ENCODE measurements at places on chromosomes 6 and 20.
A peak's percentile ranks its signal among the peaks of the same experiment; 100 is the strongest.

- no peak for DNase-seq
Observed at GRCh38 chr6:34239893-34240292, 3.2 kb downstream of the HMGA1 start.

GRCh38 chr6:166635013-166635970 is 8.2 kb upstream of the RPS6KA2 start:
- no peak for DNase-seq

- DNase-seq, result no peak
Observed at GRCh38 chr20:61453219-61453618, 201.2 kb downstream of the CDH4 start.

GRCh38 chr6:143591441-143591840 is 79.9 kb upstream of the FUCA2 start:
- DNase-seq, result no peak

GRCh38 chr6:148516217-148516616 is 173.6 kb downstream of the SASH1 start:
- no peak for DNase-seq

GRCh38 chr6:154410619-154411072 is 54.0 kb upstream of the IPCEF1 start:
- no peak for DNase-seq

DNA sequence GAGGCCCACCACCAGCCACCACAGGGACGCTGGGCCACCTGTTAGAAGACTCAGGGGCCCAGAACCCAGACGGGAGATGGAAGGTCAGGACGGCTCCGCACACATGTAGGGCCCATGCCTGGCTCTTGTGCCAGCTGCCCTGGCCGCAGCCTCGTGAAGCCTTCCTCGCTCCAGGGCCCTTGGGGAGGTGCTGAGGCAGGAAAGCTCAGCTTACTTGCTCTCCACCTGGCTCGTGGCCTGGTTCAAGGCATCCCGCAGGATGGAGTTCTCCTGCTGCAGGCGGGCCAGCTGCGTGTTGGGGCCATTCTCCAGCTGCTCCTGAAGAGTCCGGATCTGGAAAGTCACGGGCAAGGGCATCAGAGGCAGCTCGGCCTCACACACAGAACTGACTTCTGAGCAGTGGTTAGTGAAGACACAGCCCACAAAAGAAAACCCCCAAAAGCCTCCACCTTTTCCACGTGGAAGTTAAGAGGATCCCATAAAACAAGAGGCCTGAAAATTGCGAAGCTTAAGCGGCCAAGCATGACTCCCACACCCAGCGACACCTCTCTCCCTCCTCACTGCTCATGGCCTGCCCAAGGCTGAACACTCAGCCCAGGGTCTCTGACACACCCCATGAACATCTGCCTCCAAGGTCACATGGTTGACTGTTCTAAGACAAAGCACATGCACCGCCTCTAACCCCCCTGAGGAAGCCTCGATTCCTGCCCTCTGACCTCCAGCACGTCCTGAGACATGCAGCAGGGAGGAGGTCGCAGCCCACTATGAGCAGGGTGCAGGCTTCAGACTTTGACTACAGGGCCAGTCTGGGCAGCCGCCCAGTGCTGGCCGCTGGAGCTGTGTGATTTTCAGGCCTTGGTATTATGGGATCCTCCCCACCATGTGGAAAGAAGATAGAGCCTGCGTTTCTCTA is 46.5 kb downstream of the RRBP1 start:
- DNase-seq, result no peak

DNA sequence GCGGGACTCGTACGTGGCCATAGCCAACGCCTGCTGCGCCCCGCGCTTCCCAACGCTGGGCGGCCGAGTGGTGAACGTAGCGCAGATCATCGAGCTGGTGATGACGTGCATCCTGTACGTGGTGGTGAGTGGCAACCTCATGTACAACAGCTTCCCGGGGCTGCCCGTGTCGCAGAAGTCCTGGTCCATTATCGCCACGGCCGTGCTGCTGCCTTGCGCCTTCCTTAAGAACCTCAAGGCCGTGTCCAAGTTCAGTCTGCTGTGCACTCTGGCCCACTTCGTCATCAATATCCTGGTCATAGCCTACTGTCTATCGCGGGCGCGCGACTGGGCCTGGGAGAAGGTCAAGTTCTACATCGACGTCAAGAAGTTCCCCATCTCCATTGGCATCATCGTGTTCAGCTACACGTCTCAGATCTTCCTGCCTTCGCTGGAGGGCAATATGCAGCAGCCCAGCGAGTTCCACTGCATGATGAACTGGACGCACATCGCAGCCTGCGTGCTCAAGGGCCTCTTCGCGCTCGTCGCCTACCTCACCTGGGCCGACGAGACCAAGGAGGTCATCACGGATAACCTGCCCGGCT is 3.4 kb downstream of the SLC32A1 start:
- DNase-seq, result no peak

- no peak for DNase-seq
Observed at GRCh38 chr6:20031342-20031741, 180.9 kb downstream of the MBOAT1 start.

GRCh38 chr20:60897976-60898375 is 354.1 kb upstream of the CDH4 start:
- DNase-seq, result no peak

GRCh38 chr6:119313937-119314884 is 35.4 kb downstream of the MAN1A1 start:
- DNase-seq, result no peak

- DNase-seq, result peak; percentile 24
Observed at GRCh38 chr6:108565091-108565766, 4.5 kb downstream of the FOXO3 start.

- no peak for DNase-seq
Observed at GRCh38 chr6:156562019-156562418, 215.2 kb upstream of the ARID1B start.

DNA sequence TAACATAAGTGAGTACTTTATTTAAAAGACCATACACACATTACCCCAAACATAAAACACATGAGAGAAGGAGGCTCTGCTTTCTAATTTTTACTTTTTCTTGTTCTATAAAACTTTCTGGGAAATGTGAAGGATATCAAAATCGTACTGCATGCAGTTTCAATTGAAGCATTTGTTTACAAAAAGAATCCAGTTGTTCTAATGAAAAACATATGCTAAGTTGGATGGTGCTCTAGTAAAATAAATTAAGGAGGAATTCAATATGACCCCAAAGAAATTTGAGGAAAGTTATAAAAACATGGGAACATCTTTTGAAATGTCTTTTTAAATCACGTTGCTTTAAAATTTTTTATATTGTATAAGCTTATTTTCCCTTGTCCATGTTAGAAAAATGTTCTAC is 37.6 kb downstream of the OR2B6 start:
- DNase-seq, result no peak

GRCh38 chr6:15255481-15255880 is 9.6 kb downstream of the JARID2 start:
- DNase-seq, result no peak

DNA sequence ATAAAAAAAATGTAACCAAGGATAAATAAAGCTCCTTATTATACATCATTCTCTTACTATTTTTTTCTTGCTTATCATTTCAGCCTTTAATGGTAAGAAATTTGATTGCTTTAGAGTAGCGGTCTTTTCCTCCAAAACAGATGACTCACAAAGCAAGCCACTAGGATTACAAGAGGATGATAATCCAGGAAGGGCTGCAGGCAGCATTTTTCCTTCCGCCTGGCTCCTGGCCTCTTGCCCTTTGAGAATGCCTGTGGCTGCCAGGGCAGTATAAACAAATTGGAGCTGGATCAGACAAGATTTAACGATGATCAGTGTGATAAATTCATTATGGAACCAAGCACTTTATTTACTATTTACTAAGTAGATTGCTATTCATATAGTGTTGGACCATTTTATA is 9.7 kb upstream of the FBXL4 start:
- no peak for DNase-seq

DNA sequence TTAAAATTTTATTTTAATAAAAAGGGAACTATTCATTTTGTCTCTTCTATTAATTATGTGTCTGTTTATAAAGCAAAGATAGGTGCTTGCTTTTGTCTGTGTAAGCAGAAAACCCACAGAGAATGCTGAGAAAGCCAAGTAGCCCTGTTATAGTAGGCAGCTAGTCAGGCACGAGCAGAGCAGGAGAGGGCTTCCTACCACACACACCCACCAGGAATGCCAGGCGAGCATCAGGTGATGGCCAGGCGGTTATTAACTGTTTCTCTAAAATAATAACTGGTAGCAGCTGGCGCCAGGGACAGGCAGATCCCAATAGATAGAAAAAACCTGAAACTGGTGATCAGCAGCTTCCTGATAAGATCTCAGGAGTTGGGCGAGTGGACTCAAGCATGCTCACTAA is 15.7 kb downstream of the C6orf15 start:
- no peak for DNase-seq

GRCh38 chr6:46606338-46606737 is 46.3 kb downstream of the CYP39A1 start:
- DNase-seq, result no peak

GRCh38 chr6:89963391-89963790 is 69.1 kb downstream of the GJA10 start:
- no peak for DNase-seq

- no peak for DNase-seq
Observed at GRCh38 chr6:75220357-75220756, 14.5 kb upstream of the COL12A1 start.

Data from GM12891 (cell line).